Activated CD8-positive, alpha-beta memory T cell treated with anti-CD3 and anti-CD28 coated beads for 1 hour (primary cell): ENCODE measurements at places on chromosomes 4 and X.

DNA sequence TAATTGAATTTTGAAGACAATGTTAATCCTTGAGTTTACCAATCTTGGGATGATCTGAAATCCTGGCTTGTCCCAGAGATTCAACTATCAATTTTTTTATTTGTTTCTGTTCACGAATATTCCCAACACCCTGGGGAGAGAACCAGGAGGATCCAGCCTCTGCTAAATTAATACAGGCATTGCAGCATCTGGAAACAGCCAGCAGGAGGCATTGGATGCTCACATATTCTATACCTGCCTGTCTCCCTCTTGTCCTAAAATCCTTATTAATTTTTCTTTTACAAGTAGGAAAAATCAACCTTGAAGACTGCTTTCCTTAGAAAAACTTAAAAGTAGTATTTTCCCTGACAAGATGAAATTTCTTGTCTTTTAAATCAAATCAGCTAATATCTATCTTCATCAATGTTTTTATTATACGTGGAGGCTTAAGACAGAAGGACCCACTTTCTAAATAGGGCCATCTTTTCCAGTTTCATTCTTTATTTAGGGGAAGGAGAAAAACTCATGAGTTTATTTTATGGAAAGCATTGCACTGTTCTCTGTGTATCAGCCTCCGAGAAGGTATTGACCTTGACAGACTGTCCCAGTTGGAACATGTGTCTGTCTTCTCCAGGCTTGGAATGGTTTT, 102.4 kb downstream of the CLNK start:
- DNase-seq: no peak

DNA sequence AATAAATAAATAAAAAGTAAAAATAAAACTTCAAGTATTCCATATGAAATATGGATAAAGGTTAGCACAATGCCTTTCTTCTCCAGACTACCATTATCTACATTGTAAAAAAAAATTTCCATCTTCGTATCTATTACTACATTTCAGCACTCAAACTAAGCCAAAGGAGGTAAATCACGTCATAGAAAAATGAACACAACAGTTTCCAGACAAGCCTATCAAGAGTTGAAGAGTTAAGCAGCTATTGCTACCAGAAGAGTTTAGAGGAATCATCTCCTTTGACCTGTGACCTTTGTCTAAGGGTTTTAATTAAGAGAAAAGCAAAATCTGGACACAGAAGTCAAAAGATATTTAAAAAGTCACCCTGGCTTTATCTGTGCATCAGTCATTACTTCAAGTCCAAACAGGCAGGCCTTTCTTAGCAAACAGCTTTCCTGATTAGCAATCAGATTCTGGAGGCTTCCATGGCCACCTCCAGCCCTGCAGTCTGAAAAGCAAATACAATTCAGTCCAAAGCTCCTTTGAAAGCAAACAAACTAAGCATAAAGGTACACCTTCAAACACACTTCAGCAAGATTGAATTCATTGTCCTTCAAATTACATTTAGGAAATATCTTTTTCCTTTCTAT, 82.2 kb downstream of the APBB2 start:
- no peak for DNase-seq

GRCh38 chr4:7766661-7767345, 172.9 kb downstream of the AFAP1 start:
- no peak for DNase-seq

GRCh38 chr4:69684804-69685203, 31.8 kb upstream of the UGT2A1 start:
- no peak for DNase-seq
